ENCODE measurements at places on chromosomes 7 and 10. TPM values are rescaled to one million over a fixed set of nuclear protein-coding genes. Genes with fewer than 3 reads are reported as not detected.

LEP gene
- 72.8 TPM for total RNA-seq

LIPM gene
- total RNA-seq, result not detected

TAS2R4 gene
- 3.4 TPM for total RNA-seq

SNCG gene
- 2.6 TPM for total RNA-seq

FAM221A gene
- 14.3 TPM for total RNA-seq

GRCh38 chr10:50874723-50875122 lies 10.7 kb downstream of the A1CF start:
- H3K4me3 ChIP-seq, result no peak overlapping the region
- no peaks in the 10 kb centered on the region for H3K36me3 ChIP-seq
- H3K27me3 ChIP-seq, result no peaks in the 10 kb centered on the region
- H3K27ac ChIP-seq, result no peak overlapping the region
- peaks cover 11% of the 10 kb centered on the region for H3K4me1 ChIP-seq

- H3K27ac ChIP-seq, result no peak overlapping the region
- peaks cover 8% of the 10 kb centered on the region for H3K4me1 ChIP-seq
- DNase-seq, result no peak
- no peaks in the 10 kb centered on the region for H3K36me3 ChIP-seq
- H3K27me3 ChIP-seq, result no peaks in the 10 kb centered on the region
Observed at GRCh38 chr10:115026746-115027140, 66.4 kb upstream of the ATRNL1 start.

DNA sequence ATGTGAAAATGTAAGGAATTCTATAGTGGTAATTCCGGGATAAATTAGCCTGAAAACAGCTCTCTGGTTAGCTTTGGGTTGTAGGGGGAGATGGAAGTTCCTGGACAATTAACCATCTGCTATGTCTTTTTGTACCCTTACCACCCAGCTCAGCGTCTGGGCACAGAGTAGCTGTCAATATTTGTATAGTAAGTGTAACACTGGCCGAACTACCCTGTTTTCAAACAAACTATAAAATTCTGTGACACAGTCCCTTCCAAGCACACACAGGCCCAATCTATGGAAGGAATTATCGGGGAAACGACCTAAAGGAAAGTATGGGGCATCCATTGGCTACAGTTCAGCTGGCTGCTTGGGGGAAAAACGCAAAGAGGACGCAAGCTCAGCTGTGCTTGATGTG lies 869 bp upstream of the LHFPL3 start:
- no peaks in the 10 kb centered on the region for H3K36me3 ChIP-seq
- H3K27ac ChIP-seq, result no peak overlapping the region
- DNase-seq, result no peak
- no peak overlapping the region for H3K4me3 ChIP-seq
- peaks cover 18% of the 10 kb centered on the region for H3K4me1 ChIP-seq
- H3K27me3 ChIP-seq, result no peaks in the 10 kb centered on the region

- H3K27ac ChIP-seq, result no peak overlapping the region
- no peak for DNase-seq
- H3K4me3 ChIP-seq, result no peak overlapping the region
- peaks cover 89% of the 10 kb centered on the region for H3K4me1 ChIP-seq
- H3K27me3 ChIP-seq, result no peaks in the 10 kb centered on the region
Observed at GRCh38 chr10:72245949-72246525, 27.7 kb upstream of the DDIT4 start.

Measured in body of pancreas (tissue), 4 donors.